ENCODE measurements at places on chromosomes 1 and 21.
A peak's percentile ranks its signal among the peaks of the same experiment; 100 is the strongest.

DNA sequence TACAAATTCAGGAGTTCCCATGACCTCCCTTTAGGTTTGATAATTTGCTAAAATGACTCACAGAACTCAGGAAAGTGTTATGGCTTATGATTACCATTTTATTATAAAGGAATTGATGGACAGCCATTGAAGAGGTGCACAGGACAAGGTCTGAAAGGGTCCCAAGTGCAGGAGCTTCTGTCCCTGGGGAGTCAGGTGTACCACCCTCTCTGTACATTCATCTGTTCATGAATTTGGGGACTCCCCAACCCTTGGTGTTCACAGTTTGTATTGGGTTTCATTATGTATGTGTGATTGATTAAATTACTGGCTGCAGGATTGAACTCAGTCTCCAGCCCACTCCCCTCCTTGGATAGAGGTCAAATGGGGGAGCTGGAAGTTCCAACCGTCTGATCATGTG, 10.8 kb upstream of the IL10RB start:
- DNase-seq: no peak

DNA sequence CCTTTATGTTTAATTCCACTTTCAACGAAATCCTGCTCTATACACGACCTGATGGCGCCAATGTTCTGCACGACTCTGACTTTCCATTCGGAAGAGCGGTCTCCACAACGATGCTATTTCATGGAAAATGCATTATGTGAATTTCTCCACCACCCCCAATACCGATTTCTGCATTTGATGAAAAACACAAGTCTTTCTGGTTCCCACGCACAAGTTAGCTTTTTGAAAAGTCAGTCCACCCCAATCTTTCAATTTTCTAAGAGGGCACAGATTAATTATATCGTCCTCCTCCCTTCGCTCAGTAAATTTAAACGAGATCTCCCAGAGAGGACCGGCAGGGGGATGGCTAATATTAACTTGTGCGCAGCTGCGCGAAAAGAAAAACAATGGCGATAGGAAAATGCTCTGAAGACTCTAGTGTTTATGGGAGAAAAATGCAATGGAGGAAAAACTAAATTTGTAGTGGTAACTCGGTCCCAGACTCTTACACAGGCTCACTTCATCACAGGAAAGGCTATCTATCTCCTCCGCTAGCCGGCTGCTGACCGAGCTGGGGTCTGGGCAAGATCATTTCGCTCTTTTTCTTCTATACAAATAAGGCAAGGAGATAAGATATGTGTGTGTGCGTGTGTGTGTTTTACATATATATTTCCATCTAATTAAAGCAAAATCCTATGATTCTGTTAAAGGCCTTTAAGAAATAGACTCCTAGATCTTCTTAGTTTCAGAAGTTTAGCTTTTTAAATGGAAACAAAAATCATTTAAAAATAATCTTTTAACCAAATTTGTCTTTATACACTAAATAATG, 1.2 kb upstream of the LHX8 start:
- no peak for DNase-seq

DNA sequence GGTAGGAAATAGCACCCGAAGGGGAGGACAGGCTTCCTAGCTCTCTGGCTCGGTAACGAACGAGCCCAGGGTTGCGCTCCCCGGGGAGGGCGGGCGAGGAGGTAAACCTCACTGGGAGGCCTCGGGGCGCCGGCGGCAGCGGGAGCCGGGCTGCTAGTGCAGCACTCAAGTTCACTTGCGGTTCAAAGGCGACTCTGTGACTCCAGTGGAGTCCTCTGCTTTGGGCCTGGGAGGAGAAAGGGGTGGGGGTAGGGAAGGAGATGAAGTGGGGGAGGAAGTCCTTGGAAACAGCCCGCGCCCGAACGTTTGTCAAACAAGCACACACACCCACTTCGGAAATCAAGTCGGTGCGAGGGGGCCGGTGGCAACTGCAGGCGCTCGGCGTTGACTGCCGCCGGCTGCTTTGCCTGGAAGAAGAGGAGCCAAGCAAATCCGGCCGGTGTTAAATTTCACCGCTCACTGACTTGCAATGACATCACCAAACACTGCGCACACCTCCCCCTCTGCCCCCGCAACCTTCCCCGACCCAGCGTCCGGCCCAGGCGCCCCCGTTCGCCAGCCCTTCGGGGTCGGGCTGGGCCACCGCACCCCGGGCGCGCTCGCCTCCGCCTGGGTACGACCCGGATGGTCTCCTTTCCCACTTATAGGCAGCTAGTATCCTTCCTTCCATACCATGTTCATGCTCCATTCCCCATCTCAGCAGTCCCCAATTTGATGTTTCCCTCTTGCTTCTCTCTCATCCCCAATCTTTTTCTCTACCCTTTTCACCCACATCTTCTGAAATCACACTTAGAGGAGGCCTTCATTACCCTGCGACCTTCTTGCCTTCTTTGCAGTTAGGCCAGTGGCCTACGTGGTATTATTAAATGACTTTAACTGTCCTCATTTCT, at the start of gene COL24A1:
Gene COL24A1 (minus strand): TSS at position 207 of the 890 bp plus-strand sequence. CDS start 376 bp downstream, outside the sequence.
- DNase-seq: peak; percentile 33

GRCh38 chr1:27099587-27100334, 55.2 kb downstream of the SLC9A1 start:
- DNase-seq: peak; percentile 76

GRCh38 chr1:14441302-14441741, 157.2 kb upstream of the KAZN start:
- no peak for DNase-seq

- no peak for DNase-seq
Measured at GRCh38 chr1:11600836-11601235, 53.4 kb downstream of the FBXO2 start.

DNA sequence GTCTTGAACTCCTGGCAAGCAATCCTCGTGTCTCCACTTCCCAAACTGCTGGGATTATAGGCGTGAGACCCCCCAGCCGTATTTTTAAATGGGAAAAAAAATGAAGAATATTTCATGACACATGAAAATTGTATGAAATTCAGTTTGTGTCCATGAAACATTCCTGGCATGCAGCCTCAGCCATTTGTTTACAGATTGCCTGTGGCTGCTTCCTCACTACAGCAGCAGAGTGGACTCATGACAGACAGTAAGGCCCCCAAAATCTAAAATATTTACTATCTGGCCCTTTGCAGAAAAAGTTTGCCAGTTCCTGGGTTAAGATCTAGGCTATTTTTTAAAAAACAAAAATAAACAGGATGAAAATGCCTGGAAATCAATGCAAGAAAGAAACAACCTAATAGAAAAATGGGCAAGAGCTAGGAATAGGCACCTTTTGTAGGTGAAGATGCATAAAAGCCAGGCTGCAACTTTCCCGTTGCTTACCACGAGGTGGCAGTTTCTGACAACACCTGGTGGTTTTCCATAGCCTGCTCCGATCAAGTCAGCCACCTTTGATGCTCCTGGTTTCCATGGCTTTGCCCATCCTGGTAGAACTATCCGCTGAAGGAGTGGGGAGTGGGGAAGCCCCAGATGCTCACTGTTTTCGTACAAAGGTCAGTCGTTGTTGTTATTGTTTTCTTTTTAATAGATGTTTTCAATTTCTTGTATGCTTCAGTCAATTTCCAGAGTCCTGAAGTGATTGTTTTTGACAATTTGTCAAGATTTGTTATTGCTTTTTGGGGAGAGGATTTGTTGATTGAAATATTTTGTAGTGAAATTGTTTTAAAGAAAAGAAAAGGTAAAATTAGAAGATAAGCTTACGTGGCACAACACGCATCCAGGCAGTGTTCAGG, 24.3 kb downstream of the UBE2Q1 start:
- peak; percentile 34 for DNase-seq

DNA sequence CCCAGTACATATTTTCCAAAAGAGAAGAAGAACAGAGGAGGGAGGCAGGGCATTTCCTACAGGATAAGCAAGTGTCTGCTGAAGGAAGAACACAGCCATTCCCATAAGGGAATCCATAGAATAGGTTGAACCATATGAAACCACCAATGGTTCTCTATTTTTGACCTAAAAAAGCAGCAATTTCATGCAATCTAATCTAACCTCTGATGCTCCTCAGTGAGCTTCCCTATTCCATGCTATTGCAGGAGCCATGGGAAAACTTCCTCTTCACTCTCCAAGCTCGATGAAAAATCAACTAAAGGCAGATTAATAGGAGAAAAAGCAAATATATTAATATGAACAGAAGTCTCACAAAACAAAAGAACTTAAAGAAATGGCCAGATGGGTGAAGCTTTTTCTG, 50.5 kb downstream of the SIPA1L2 start:
- no peak for DNase-seq

- DNase-seq: no peak
Measured at GRCh38 chr1:200880212-200880611, 7.4 kb downstream of the GPR25 start.

GRCh38 chr1:20154301-20154831, 15.2 kb downstream of the PLA2G2F start:
- DNase-seq: no peak

DNA sequence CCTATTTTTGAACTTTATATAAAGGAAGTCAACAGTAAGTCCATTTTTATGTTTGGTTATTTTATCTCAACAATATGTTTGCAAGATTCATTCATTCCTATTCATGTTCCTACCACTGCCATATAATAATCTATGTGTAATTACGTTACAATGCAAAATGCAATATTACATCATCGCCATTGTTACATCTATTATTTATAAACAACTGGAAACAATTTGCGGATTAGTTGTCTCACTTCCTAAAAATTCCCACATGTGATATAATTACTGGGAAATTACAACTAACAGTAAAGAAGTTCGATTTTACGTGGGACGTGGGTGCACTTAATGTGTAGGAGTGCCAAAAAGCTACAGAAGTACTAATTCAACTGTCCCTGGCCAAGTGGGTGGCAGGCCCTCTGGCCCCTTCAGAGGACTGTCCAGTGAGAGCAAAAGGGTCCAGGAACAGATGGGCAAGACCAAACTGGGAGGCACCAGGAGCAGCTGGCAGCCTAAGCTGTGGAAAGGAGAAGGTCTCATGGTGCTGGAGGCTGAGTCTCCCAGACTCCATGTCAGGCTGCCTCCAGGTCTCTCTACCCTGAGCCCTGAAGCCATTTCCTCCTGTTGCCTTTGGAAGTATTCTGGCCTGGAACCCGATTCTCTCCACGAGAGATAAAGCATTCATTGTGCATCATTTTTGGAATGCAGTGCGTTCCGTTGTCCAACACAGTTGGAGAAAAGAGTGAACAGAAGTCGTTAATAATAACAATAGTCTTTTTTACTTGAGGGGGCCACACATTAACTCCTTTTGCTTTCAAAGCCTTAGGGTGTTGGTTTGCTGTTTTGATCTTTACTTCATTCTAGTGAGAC, 42.9 kb downstream of the TNNT2 start:
- DNase-seq: no peak

DNA sequence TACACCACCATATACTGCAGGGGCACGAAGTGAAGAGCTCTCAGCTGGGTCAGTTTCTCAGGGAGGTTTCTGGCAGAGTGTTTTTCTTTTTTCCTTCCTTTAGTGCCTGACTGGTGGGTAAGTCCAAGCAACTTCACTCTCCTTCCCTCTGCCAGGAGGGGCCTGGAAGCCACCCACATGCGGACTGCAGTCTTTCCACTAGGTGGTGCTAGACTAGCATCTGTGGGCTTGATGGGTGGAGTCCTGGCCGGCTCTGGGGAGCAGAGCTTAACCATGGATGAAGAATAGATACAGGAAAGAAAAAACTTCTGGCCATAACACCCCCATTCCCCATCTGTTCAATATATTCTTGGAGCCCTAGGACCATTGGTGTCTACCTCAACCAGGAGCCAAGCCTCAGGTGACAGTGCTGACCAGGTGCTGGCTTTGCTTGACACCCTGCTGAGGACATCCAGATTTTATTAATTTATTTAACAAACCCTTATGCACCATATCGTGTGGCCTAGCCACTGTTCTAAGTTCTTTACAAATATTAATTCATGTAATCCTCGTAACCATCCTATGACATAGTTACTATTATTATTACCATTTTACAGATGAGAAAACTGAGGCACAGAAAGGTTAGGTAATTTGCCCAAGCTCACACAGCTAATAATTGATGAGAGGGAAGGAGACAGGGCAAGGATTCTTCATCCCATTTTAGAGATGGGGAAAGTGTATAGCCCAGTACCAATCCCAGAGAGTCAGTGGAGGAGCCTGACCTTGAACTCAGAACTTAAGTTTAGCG, 126.7 kb upstream of the CSF3R start:
- peak; percentile 36 for DNase-seq

- DNase-seq: peak; percentile 62
Measured at GRCh38 chr1:197140121-197140520, 6.3 kb downstream of the ASPM start.

DNA sequence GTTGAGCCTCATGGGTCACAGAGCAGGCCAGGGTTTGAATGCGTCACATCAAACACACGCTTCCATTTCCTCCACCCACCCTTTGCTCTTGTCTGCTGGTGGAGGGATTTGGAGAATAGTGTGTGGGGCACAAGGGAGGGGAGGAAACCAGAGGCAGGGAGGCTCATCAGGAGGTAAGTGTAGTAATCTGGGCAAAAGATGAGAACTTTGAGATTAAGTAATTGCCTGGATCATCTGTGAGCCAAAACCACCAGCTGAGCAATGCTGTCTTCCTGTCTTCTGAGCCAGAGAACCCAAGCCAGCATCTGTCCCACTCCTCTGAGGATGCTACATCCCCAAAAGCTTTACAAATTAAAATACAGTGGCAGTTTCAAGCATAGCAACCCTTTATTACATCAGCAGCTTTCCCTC, 45.2 kb downstream of the C8B start:
- DNase-seq: no peak

GRCh38 chr1:118961156-118961555, 27.0 kb downstream of the TBX15 start:
- DNase-seq: no peak

DNA sequence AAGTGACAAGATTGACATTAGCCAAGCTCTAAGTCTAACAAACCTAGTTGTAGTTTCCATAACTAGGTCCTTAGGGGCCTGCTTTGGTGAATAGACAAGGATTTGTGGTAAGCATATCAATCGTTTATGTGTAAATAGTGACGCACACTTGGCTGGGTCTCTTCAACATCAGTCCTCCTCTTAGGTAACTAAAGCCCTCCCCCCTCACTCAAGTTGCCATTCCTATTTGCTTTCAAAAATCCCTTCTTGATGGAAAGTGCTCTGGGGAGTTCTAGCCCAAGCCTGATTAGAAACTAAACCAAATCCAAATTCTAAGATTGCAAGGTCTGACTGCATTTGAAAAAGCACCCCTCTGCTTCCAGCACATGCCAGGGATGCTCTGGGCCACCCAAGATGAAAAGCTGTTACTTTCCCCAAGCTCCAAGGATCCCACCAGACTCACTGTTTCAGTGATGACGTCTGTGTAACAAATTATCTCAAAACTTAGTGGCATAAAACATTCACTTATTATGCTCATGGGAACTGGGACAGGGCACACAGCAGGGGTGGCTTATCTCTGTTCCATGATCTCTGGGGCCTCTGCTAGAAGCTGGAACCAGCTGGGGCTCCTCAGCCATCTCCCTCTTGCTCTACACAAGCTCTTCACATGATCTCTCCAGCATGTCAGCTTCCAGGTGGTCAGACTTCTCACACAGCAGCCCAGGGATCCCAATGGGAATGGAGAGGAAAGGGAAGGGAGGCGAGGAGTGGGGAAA, 74.1 kb downstream of the RRAGC start:
- no peak for DNase-seq
